Osteocyte (in vitro differentiated cells): ENCODE measurements at places on chromosomes 2 and 18. TPM values are rescaled to one million over a fixed set of nuclear protein-coding genes. Genes with fewer than 3 reads are reported as not detected.

The EFEMP1 gene
- 7.4 and 8.3 TPM in 2 replicates for total RNA-seq

The PHOSPHO2 gene
- 4.8 and 5.3 TPM in 2 replicates for total RNA-seq

GRCh38 chr18:76188097-76188496, 306.9 kb downstream of the ZNF516 start:
- no peak for DNase-seq

GRCh38 chr18:53887447-53887846, 337.0 kb downstream of the MBD2 start:
- no peak for DNase-seq

- no peak for DNase-seq
Observed at GRCh38 chr2:121266543-121267106, 18.4 kb downstream of the TFCP2L1 start.

The SFXN5 gene
- 9.8 and 12.7 TPM in 2 replicates for total RNA-seq

DNA sequence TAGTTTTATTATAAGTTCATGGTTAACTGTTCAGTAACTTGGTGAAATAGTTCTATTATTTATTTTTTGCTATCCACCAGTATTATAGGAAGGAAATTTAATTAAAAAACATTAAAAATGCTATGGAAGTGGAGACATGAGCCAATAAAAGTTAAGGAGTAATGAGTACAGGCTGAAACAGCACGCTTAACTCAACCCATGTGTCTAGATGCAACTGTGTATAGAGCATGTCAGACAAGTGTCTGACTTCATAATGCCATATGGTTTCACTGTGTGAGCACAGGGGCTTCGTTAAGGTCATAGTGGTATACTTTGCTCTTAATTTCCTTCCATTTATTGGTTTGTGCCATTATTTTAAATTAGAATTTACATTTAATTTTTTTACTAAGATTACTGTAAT, 566.8 kb upstream of the NRP2 start:
- no peak for DNase-seq

The PLA2R1 gene
- 70.1 and 78.9 TPM in 2 replicates for total RNA-seq
